ENCODE measurements at places on chromosomes 13 and 19.

- no peak for DNase-seq
Observed at GRCh38 chr13:20570517-20570916, 3.6 kb downstream of the IFT88 start.

- DNase-seq, result no peak
Observed at GRCh38 chr13:35714588-35715377, 238.3 kb upstream of the MAB21L1 start.

GRCh38 chr19:6808494-6808893, 36.0 kb downstream of the VAV1 start:
- DNase-seq, result no peak

GRCh38 chr19:55198651-55199050, 10.7 kb downstream of the PTPRH start:
- DNase-seq, result no peak

All from iPS DF 19.7 (cell line).